ENCODE measurements at places on chromosomes 1 and 21. TPM values are rescaled to one million over a fixed set of nuclear protein-coding genes. Genes with fewer than 3 reads are reported as not detected.

The CZIB gene
- 32.3 TPM for polyA plus RNA-seq

The CLCA1 gene
- not detected for polyA plus RNA-seq

The RFX5 gene
- 5.2 TPM for polyA plus RNA-seq

The GJC2 gene
- polyA plus RNA-seq: 0.10 TPM

The AHCYL1 gene
- 33.5 TPM for polyA plus RNA-seq

The SMPDL3B gene
- 0.24 TPM for polyA plus RNA-seq

The MEX3A gene
- polyA plus RNA-seq: 0.52 TPM

The ADARB1 gene
- 2.6 TPM for polyA plus RNA-seq

Data from liver (tissue), 10 donors.